ENCODE measurements at places on chromosomes 7 and 10.
A peak's percentile ranks its signal among the peaks of the same experiment; 100 is the strongest.

- DNase-seq: no peak
These were observed 7.4 kb downstream of the ZNF365 start for GRCh38 chr10:62381385-62382102.

- DNase-seq: no peak
These were observed 76.5 kb downstream of the TEX36 start for GRCh38 chr10:125606414-125607010.

- no peak for DNase-seq
These were observed 37.3 kb downstream of the PTPRN2 start for GRCh38 chr7:158550394-158550700.

DNA sequence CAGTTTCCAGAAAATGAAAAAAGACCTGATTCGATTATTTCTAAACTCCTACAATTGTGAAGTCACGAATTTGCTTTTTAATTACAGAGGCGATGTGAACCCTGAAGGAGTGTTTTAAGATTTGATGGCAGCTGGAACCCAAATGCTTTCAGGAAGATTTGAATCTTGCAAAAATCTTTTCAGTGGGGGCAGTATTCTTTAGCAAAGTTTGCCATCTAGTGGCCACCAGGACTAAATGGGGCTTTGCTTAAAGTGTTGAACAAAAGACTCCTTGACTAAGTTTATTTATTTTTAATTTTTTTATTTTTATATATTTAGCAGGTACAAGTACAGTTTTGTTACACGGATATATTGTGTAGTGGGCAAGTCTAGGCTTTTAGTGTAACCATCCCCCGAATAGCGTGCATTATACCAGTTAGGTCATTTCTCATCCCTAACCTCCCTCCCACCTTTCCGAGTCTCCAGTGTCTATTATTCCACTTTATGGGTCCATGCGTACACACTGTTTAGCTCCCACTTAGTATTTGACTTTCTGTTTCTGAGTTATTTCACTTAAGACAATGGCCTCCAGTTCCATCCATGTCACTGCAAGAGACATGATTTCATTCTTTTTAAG lies 98.8 kb downstream of the CACNB2 start:
- peak; percentile 51 for DNase-seq

DNA sequence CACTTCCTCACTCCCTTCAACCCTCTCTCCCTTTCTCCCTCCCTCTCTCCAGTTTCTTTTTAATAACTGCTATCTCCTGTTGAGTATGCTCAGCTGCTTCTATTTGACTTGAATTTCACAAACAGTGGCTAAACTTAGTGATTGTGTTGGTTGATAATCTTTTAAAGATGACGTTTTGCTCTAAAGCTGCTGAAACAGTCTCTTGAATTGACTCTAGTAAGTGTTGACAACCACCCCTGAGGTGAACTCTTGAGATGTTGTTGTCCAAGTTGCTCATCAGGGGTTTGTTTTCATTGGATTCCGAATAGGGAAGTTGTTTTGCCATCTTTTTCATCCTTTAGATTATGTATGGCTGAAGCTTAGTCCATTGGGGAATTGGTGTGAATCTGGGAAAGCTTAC lies 176.2 kb downstream of the TWIST1 start:
- no peak for DNase-seq
